ENCODE measurements at places on chromosomes 16 and 17. TPM values are rescaled to one million over a fixed set of nuclear protein-coding genes. Genes with fewer than 3 reads are reported as not detected.

HCRT gene
- not detected for total RNA-seq

GRCh38 chr16:62363501-62363900 lies 327.3 kb upstream of the CDH8 start:
- H3K27me3 ChIP-seq, result no peaks in the 10 kb centered on the region
- H3K4me3 ChIP-seq, result no peak overlapping the region
- H3K27ac ChIP-seq, result no peak overlapping the region
- DNase-seq, result no peak

- no peaks in the 10 kb centered on the region for H3K4me1 ChIP-seq
- H3K27me3 ChIP-seq, result no peaks in the 10 kb centered on the region
- H3K36me3 ChIP-seq, result no peaks in the 10 kb centered on the region
- H3K27ac ChIP-seq, result no peak overlapping the region
- no peak for DNase-seq
Measured at GRCh38 chr17:67414130-67414529, 37.0 kb downstream of the PITPNC1 start.

GRCh38 chr16:69855592-69855991 lies 93.5 kb downstream of the WWP2 start:
- no peak for DNase-seq
- H3K27ac ChIP-seq, result no peak overlapping the region
- no peak overlapping the region for H3K4me3 ChIP-seq
- peaks cover 28% of the 10 kb centered on the region for H3K4me1 ChIP-seq
- H3K36me3 ChIP-seq, result no peaks in the 10 kb centered on the region
- H3K27me3 ChIP-seq, result no peaks in the 10 kb centered on the region

- H3K36me3 ChIP-seq, result no peaks in the 10 kb centered on the region
- H3K27me3 ChIP-seq, result no peaks in the 10 kb centered on the region
- no peak for DNase-seq
Measured at GRCh38 chr16:58366247-58367031, 25.8 kb upstream of the GINS3 start.

DNA sequence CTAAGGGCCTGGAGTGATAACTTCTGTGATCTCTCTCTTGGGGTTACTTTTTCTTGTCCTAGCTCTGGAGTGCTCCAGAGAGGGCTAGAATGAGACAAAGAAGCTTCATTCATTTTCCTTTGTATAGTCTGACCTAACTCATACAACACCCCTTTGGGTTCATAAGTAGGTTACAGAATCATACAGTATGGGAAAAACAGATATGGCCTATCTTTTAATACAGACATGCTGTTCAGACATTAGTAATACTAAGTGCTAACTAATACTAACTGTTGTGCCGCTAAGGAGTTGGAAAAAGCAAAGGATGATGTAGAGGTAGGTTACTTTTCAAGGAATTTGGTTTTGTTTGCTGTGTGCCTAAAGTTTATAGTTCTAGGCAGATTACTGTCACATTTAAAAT lies 84.7 kb downstream of the NLK start:
- no peak overlapping the region for H3K4me3 ChIP-seq
- H3K36me3 ChIP-seq, result peaks cover 30% of the 10 kb centered on the region
- no peak for DNase-seq
- H3K27me3 ChIP-seq, result no peaks in the 10 kb centered on the region
- H3K27ac ChIP-seq, result no peak overlapping the region
- H3K4me1 ChIP-seq, result peaks cover 54% of the 10 kb centered on the region

DBF4B gene
- 24.7 TPM for total RNA-seq

DNA sequence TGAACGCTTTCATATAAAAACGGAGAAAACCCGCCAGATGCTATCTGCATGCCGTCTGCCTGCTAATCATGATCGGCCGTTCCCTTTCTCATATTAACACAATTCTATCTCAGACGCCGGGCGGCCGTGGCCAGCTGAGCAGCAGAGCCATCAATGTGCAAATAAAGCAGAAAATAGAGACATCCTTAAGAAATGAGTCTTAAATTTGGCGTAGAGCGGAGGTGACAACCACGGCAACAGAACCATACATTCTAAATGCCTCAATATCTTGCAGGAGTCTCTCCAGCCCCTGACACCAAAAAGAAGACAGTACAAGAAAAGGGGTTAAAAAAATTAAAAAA lies 2.7 kb upstream of the IRX5 start:
- no peaks in the 10 kb centered on the region for H3K27me3 ChIP-seq
- H3K27ac ChIP-seq, result peak overlapping the region; percentile 100
- peaks cover 16% of the 10 kb centered on the region for H3K36me3 ChIP-seq
- peaks cover 23% of the 10 kb centered on the region for H3K4me1 ChIP-seq
- DNase-seq, result peak; percentile 64

DNA sequence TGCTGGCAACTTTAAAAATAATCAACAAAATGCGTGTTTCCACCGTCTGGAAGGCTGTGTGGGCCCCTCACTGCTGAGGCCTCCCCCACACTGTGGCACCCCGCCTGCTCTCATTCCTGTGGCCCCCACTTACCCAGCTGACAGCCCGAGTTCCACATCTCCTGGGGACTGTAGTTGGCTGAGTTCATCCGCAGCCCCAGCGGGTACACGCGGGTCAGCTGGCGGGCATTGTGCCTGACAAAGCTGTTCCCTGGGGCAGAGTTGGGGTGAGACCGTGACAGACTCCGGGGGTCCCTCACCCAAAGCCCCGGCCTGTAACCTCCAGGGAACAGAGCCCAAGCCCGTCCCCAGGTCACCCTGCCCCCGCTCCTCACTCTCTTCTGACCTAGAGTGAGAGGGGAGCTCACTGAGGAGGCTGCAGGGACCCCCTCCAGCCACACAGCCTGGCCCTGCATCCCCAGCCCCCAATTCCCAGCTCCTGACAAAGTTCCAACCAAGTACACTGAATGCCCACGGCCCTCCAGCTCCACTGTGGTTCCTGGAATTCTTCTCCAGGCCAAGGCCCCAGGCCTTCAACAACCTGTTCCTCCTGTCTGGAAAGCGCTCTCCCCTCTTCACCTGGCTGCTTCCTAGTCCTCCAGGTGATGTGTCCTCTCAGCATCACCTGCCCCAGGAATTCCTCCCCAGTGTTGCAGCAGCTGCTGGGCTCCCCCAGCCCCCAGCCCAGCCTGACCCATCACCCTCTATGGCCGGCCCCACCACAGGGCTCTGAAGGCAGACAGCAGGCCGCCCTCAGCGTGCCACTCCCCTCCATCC lies 18.0 kb downstream of the PLCD3 start:
- H3K27me3 ChIP-seq, result no peaks in the 10 kb centered on the region
- H3K4me3 ChIP-seq, result no peak overlapping the region

GRCh38 chr16:68238029-68238345 lies 2.1 kb upstream of the ESRP2 start:
- no peak for DNase-seq
- H3K4me1 ChIP-seq, result peaks cover 18% of the 10 kb centered on the region
- peak overlapping the region; percentile 37 for H3K4me3 ChIP-seq

DNA sequence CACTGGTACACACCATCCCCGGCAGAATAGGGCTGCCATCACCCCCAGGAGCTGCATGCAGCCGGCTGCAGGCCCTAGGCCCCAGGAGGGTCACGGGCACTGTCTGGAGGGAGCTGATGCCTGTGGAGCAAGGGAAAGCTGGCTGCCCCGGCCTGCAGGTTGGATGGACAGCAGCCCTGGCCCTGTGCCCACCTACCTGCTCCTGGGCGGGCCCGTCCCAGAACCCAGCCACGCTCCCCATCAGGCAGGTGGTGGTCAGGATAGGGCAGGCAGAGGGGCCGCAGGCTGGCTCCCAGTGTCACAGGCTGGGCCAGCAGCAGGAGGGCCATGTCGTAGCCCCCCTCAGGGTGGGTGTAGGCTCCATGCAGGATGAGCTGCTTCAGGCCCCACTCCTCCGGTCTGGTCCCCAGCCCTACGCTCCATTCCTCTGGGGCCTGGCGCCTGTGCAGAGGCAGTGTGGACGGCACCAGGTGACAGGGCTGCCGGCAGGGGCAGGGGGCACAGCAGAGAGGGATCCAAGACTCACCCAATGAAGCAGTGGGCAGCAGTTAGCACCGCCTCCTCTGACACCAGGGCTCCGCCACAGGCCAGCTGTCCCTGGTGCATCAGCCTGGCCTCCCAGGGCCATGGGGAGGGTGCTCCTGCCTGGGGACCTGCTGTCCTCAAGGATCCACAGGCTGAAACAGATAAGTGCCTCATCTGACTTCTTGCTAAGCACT lies 4.0 kb downstream of the PRSS53 start:
- no peaks in the 10 kb centered on the region for H3K27me3 ChIP-seq
- DNase-seq, result no peak
- H3K4me3 ChIP-seq, result no peak overlapping the region
- peaks cover 48% of the 10 kb centered on the region for H3K36me3 ChIP-seq
- no peaks in the 10 kb centered on the region for H3K4me1 ChIP-seq
- H3K27ac ChIP-seq, result no peak overlapping the region

DNA sequence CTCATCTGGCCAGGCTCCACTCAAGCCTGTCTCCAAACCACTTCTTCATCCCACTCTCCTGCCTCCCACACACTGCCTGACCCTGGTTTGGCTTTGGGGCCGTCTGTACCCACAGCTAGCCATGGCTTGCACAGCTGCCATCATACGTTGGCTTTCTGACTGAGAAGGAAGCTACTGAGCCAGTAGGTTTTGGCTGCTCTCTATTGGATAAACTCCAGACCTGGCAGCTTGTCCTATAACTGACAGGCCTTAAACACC lies 3.9 kb downstream of the MIF4GD start:
- H3K4me3 ChIP-seq, result no peak overlapping the region
- H3K27me3 ChIP-seq, result no peaks in the 10 kb centered on the region
- peaks cover 24% of the 10 kb centered on the region for H3K4me1 ChIP-seq
- H3K36me3 ChIP-seq, result peaks cover 63% of the 10 kb centered on the region

- no peaks in the 10 kb centered on the region for H3K36me3 ChIP-seq
- no peaks in the 10 kb centered on the region for H3K27me3 ChIP-seq
- H3K27ac ChIP-seq, result no peak overlapping the region
- H3K4me1 ChIP-seq, result no peaks in the 10 kb centered on the region
- no peak overlapping the region for H3K4me3 ChIP-seq
- DNase-seq, result no peak
Measured at GRCh38 chr16:51629576-51629975, 478.5 kb upstream of the SALL1 start.

CCL22 gene
- total RNA-seq, result not detected

MMP28 gene
- total RNA-seq, result 8.3 TPM

DNA sequence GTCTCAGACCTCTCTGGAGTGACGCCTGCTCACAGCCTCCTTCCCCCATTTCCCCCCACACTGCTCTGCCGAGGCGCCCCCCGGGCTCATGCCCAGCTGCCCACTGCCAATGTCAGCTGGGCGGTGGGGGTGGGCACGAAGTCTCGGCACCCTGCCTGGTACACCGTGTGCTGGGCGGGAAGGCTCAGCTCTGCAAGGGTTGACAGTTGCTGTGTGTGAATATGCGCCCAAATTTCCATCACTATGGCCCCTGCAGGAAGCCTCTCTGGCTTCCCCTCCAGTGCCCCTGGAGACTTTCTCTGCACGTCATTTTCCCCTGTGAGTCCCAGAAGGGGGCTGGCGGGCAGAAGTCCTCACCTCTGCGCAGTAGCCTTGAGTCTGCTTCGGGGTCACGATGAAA lies 11.6 kb upstream of the CAMKK1 start:
- H3K4me3 ChIP-seq, result no peak overlapping the region
- no peaks in the 10 kb centered on the region for H3K4me1 ChIP-seq
- H3K27ac ChIP-seq, result no peak overlapping the region
- H3K27me3 ChIP-seq, result no peaks in the 10 kb centered on the region

PPM1E gene
- total RNA-seq, result 0.45 TPM

GRCh38 chr16:50455288-50455845 lies 86.6 kb upstream of the BRD7 start:
- H3K4me3 ChIP-seq, result no peak overlapping the region
- H3K4me1 ChIP-seq, result no peaks in the 10 kb centered on the region
- H3K36me3 ChIP-seq, result no peaks in the 10 kb centered on the region
- H3K27me3 ChIP-seq, result peaks cover 15% of the 10 kb centered on the region
- H3K27ac ChIP-seq, result no peak overlapping the region
- no peak for DNase-seq

- DNase-seq, result peak; percentile 88
- H3K4me1 ChIP-seq, result peaks cover 71% of the 10 kb centered on the region
- H3K27ac ChIP-seq, result peak overlapping the region; percentile 95
- peak overlapping the region; percentile 19 for H3K4me3 ChIP-seq
Measured at GRCh38 chr17:64682261-64683181, 20.4 kb upstream of the SMURF2 start.

EPN3 gene
- total RNA-seq, result not detected

GRCh38 chr17:27352448-27353032 lies 58.6 kb downstream of the WSB1 start:
- peak; percentile 29 for DNase-seq
- no peaks in the 10 kb centered on the region for H3K27me3 ChIP-seq
- peaks cover 21% of the 10 kb centered on the region for H3K4me1 ChIP-seq
- H3K4me3 ChIP-seq, result peak overlapping the region; percentile 55

- H3K27me3 ChIP-seq, result no peaks in the 10 kb centered on the region
- peaks cover 5% of the 10 kb centered on the region for H3K4me1 ChIP-seq
- H3K36me3 ChIP-seq, result peaks cover 58% of the 10 kb centered on the region
- H3K27ac ChIP-seq, result no peak overlapping the region
Measured at GRCh38 chr17:67217446-67217845, 27.6 kb downstream of the HELZ start.

FOXN1 gene
- not detected for total RNA-seq

DNA sequence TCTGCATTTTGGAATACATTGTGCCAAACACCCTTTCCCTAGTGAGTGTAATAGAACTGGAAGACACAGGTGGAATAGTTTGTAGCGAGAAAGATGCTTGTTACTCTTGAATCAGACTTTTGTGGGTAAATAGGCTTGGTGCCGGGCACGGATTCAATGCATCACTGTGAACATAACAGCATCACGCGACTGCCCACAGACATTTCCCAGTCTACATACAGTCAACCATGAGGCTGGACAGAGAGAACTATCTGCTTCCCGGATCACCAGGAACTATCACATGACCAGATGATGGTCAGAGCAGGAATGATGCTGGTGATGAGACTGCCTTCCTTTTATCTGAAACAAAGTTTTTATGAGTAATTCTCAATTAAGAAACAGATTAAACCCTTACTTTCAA lies 397 bp upstream of the KRTAP9-2 start:
- H3K4me3 ChIP-seq, result no peak overlapping the region
- no peaks in the 10 kb centered on the region for H3K36me3 ChIP-seq
- H3K27ac ChIP-seq, result no peak overlapping the region
- DNase-seq, result no peak
- H3K4me1 ChIP-seq, result no peaks in the 10 kb centered on the region

MYL4 gene
- total RNA-seq, result 2.2 TPM

GRCh38 chr16:55467898-55468297 lies 11.1 kb upstream of the MMP2 start:
- no peak overlapping the region for H3K4me3 ChIP-seq
- DNase-seq, result no peak
- H3K27ac ChIP-seq, result no peak overlapping the region

MMP15 gene
- 1.9 TPM for total RNA-seq

- H3K36me3 ChIP-seq, result no peaks in the 10 kb centered on the region
- no peak overlapping the region for H3K27ac ChIP-seq
- H3K4me1 ChIP-seq, result no peaks in the 10 kb centered on the region
Measured at GRCh38 chr16:31327646-31328225, 27.2 kb upstream of the ITGAX start.
